Stimulated activated CD8-positive, alpha-beta memory T cell treated with anti-CD3 and anti-CD28 coated beads, Interleukin-4, amount 100 ng/mL, for 1 hour (primary cell): ENCODE measurements at places on chromosomes 11 and 22.

DNA sequence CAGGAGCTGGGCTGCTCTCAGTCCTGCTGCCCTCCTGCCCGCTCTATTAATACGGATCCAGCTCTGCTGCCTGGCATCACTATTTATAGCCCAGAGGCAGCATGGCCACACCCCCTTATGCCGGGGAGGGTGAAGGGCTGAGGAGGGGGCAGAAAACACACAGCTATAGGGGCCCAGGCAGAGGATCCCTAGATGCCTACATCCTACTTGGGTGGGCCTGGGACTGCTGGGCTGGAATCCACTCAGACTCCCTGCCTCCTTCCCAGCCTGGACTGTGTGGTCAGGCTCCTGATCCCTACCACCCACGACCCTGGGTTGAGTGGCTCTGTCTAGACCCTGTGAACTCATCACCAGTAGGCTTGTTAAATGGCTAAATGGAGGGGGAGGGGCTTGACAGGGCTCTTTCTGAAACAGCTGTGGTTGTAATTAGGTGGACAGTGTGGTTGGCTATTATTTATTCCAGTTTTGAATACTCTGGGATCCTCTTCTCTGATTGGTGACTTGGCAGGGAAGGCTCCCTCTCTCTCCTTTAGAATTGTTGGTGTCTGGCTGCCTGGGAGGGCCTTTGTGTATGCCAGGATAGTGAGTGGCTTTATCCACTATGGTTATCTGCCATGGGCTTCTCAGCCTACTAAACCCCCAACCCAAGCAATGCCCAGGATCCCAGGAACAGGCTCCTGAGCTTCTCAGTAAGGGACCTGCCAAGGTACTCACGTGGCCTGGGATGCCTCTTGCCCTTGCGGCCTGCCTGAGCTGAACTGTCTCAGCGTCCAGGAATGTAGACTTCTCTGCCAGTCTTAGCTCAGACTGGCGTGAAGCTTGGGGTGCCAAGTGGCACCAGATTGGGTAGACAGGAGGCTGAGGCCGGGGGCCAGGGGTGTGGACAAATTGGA, 15.2 kb downstream of the PHLDB1 start:
- no peak for DNase-seq

DNA sequence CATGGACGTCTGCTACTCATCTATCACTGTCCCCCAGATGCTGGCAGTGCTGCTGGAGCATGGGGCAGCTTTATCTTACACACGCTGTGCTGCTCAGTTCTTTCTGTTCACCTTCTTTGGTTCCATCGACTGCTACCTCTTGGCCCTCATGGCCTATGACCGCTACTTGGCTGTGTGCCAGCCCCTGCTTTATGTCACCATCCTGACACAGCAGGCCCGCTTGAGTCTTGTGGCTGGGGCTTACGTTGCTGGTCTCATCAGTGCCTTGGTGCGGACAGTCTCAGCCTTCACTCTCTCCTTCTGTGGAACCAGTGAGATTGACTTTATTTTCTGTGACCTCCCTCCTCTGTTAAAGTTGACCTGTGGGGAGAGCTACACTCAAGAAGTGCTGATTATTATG, 9.2 kb upstream of the OR9Q2 start:
- DNase-seq: no peak

DNA sequence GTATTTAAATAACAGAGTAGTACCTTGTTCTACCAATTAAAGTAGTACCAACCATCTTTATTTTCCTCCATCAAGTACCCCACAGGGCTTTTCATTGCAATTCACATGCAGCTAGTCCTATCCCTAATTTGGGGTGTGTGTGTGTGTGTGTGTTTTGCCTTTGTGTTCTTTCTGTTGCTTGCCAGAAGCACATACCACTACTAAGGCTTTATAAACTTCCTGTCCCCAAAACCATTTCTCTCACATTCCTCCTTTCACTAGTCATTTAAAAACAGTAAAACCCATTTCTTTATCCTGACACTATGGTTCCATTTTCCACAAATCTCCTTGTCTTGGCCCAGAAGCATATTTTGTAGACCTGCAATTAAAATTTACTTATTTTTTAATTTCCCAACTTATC, 54.6 kb downstream of the SLC36A4 start:
- DNase-seq: no peak

GRCh38 chr22:42134100-42135020, 3.8 kb upstream of the CYP2D6 start:
- no peak for DNase-seq

DNA sequence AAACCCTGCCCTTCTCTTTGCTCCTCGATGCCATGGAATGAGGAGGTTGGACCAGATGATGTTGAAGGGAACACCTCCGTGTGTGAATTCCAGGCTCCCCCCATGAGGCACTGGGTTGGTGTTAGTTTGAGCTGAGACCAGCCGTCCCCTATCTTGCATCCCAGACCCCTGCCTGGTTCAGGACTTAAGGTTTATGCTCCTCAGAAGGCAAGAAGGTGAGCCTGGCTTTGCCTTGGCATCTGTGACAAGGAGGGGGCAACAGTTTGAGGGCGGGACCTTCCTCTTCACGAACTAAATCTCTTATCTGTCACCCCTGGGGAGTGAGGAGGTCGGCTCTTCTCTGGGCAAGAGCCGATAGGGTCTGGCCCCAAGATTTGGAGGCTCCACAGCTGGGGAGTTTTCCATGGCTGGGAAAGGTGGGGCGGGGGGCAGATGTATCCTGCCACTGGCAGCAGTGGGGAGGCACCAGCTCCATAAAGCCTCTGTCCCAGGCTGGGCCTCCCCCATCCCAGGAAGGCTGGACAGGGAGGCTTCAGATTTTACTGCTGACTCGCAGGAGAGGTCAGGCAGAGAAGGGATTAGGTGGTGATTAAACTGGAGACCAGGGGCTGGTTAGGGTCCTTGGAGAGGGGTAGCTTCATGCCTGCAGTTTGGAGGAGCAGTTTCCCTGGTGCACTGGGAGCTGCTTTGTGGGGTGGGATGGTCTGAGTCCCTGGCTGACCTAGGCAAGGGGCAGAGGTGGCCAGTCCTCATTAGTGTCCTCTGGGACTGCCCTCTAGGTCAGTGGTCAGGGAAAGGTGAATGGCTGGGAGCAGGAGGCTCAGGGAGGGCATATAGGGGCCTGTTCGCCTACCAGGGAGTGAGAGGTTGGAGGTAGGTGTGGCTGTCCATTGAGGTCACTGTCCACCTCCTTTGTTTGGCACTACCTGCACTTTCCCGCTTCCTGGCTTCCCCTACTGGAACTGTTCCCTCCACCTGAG, 1.1 kb downstream of the SEC14L2 start:
- no peak for DNase-seq

- no peak for DNase-seq
These were observed 132.5 kb downstream of the ADAMTS15 start for GRCh38 chr11:130580891-130581492.

- no peak for DNase-seq
These were observed 85.9 kb upstream of the SNX19 start for GRCh38 chr11:131002145-131002544.

DNA sequence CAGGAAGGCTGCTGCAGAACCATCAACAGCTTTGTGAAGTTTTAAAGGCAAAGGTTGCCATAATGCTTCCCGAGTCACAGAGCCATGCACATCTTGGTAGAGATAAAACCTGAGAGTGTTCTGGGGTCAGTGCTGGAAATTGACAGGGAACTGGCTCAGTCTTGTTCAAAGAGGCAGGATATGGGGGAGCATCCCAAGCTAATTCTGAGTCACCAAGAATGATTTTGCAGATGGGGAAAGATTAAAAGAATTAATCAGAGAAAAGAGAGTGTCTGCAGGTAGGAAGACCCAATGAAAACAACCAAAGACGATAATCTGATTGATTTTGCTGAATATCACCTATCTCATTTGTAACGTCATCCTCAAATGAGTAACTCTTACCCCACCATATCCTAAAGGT, 99.9 kb upstream of the CD44 start:
- no peak for DNase-seq

GRCh38 chr11:64409707-64410403, 50.9 kb downstream of the RPS6KA4 start:
- DNase-seq: no peak

GRCh38 chr11:34036456-34036855, 15.1 kb upstream of the CAPRIN1 start:
- no peak for DNase-seq
